NCI-H1436 (cell line): ENCODE measurements at places on chromosomes 2 and 18.

- no peak for DNase-seq
Observed at GRCh38 chr2:149729586-149729985, 142.0 kb upstream of the MMADHC start.

DNA sequence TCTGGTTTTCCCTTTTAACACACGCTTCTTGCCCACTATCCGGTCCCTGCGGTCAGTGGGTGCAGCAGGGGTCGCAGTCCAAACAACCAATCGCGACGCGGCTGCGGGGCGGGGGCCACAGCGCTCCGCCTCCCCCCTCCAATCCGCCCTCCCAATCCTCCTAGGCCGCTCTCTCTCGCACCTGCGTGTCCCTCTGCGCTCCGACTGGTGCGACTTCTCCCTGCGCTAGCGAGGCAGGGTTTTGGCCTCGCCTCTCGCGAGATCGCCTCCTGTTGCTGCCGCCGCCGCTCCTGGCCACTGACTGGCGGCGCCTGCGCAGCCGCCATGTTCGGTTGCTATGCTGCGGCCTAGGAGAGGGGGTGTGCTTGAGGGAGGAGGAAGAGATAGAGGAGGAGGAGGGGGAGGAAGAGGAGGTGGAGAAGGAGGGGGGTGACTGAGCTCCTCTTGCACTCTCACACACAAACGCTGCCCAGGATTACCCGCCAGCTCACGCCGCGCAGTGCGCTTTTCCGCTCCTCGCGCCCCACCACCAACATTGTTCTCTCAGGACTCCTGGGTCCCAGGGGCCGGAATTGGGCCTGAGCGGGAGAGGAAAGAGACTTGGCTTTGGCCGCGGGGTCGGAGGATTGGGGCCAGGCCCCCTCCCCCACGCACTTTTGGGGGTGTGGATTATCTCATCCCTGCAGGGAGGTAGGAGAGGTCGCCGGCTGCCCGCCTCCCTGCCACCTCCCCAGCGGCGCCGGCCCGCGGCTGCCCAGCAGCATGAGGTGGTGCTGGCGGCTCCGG, at the start of gene PTPN4:
Gene PTPN4 (plus strand): TSS at position 472 of the 786 bp plus-strand sequence. CDS start 49,932 bp downstream, outside the sequence.
- peak; percentile 96 for DNase-seq

DNA sequence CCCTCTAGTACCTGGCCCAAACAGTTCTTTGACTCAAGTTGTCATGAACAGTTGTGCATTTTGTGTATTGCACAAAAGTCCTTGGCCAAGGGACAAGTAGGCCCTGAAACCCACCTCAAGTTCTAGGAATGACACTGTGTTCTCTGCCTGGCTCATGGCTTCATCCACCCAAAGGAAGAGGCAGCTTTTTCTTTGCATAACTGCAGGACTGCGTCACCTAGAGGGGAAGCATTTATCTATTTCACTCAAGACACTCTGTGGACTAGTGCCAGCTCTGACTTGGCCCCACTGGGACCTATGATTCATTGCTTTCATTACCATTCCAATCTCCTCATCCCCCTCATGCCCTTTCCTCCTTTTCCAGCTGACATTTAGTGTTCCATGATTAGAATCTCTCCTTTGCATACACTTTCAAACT, 119.3 kb upstream of the SIX2 start:
- peak; percentile 15 for DNase-seq

DNA sequence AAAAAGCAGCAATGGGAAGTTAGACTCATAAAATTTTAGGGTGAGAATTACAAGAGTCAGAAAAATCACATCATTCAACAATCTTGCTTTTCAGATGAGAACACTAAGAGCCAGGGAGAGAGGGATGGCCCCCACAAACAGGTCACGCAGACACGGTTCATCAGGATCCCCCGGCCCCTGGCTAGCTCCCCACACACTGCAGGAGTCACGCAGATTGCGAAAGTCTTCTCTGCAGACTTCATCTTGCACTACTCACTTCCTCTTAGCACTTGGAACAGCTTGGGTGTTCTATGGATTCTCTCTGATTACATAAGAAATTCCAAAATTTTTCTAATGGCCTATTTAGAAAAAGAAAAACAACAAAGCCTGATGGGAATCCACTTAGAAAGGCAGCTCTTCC, 21.6 kb upstream of the SULT1C2 start:
- DNase-seq = no peak

GRCh38 chr2:101962309-101962708, 29.5 kb upstream of the IL1R2 start:
- DNase-seq = no peak

GRCh38 chr2:176491172-176491904, 222.1 kb downstream of the MTX2 start:
- DNase-seq = no peak

- DNase-seq = no peak
Observed at GRCh38 chr2:238387332-238387731, 39.4 kb upstream of the ASB1 start.
